ENCODE measurements at places on chromosomes 4 and X.

GRCh38 chrX:10106806-10107205, 50.0 kb upstream of the CLCN4 start:
- no peak for DNase-seq

GRCh38 chrX:146658379-146658778, 151.2 kb upstream of the CXorf51B start:
- DNase-seq: no peak

- no peak for DNase-seq
Measured at GRCh38 chr4:179755322-179755721, 2313.1 kb upstream of the AGA start.

GRCh38 chrX:56498756-56499155, 64.7 kb upstream of the UBQLN2 start:
- DNase-seq: no peak

DNA sequence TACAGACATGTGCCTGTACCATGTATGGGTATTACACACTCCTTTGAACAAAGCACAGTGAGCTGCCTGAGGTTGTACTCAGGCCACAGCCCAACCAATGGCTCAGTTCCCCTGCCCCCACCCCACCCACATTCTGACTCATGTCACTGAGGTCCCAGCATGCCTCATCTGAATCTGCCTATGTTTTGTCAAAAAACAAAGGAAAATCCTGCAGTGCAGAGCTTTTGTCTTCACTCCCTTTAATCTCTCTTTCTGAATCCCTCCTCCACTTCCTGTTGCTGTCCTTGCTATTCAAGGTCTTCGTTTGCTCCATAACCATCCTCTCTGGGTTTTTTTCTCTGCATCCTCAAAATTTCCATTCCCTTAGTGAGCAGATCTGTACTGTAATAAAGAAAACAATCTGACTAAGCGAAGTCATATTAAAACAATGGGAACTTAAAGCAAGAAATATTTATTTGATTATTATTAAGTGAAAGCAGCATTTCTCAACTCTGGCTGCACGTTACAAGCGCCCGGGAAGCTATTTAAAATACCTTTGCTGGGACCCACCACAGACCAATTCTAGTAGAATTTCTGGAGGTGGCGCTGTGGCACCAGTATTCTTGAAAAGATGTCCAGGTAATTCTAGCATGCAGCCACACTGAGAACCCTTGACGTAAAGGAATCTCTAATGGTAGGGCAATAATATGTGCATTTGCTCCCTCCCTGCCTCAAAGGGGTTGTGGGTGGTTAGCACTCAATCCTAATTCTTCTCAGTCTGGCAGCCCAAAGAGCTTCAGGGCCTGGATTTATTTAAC, 8.7 kb downstream of the GUCY2F start:
- DNase-seq: no peak

DNA sequence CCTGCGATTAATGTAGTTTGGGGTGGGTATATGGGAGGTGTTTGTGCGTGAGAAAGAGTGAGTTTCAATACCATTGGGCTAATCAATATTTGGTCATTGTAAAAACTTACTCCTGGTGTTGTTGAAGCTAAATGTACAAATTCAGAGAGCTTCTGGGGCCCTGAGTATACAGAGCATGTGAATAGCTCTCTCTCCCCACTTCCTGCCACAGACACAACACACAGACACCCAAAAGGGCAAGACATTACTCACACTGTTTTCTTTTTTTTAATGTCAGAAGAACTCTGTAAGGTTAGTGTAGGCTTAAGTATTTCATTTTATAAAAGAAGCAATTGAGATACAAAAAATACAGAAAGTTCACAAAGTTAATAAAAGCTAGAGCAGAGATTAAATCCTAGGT, 151.3 kb upstream of the KCNIP4 start:
- no peak for DNase-seq

DNA sequence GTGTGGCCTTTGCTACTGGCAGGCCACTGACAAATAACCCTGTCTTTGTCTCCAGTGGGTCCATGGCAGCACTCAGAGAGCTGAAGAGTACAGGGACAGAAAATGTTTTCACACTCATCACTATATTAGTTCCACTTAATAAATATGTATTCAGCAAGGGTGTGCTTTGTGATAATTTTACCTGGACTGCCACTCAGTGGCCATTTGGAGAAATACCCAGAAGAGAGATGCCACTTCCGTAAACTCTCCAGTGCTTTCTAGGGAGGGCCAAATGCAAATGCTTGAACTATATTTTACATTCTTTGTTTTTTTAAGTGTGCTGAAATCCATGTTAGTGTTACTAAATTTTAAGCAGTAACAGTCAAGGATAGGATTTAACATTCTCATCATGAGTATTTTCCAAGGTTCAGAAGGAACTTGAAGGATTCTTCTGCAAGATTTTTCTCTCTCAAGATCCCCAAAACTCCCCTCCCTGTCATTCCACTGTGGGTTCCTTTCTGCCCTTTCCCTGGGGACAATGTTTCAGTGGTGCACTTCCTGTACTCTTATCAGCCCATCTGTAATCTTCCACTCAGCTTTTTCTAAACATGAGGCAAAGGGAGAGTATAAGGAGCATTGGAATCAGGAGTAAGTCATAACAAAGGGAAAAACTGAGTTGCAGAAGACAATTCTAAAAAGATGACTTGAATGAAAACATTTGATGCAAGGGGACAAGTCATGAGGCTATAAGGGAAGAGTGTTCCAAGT, 46.0 kb downstream of the TFDP3 start:
- peak; percentile 4 for DNase-seq

DNA sequence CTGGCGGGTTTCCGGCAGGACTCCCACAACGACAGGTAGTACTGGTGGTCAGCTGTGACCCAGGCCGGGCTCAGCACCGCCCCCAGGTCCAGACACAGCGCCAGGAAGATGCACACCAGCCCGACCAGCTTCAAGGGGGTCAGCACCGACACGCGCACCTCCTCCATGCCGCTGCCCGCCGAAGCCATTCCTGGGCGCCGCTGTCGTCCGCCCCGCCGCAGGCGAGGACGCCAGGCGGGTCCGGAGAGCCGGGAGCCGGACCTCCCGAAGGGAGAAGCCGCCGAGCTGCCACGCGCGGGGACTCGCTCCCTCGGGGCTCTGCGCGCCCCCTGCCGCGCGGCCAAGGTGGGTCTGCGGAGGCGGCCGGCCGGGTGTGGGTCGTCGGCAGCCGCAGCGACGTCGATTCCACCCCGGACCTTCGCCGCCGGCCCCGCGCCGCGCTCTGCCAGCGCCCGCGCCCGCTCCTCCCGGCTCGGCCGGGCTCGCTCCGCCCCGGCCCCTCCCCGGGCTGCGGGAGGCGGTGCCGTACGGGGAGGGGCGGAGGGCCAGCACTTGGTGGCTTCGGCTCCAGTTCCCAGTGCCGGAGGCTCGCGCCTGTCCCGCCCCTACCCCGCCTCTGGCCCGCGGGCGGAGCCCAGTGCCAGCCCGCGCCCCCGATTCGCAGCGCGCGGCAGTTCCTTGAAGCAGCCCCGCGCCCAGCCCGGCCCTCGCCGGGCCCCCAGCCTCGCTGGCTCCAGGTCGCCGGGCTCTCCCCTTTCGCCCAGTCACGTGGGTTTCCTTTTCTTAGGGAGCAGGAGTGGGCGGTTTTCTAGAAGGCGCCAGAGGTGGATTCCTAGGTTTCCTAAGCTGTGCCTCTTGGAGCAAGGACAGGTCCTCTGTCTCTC, at the start of gene TMEM47:
Gene TMEM47 (minus strand): TSS at position 444 of the 884 bp plus-strand sequence. CDS start 256 bp downstream, at position 188.
- DNase-seq: peak; percentile 0

DNA sequence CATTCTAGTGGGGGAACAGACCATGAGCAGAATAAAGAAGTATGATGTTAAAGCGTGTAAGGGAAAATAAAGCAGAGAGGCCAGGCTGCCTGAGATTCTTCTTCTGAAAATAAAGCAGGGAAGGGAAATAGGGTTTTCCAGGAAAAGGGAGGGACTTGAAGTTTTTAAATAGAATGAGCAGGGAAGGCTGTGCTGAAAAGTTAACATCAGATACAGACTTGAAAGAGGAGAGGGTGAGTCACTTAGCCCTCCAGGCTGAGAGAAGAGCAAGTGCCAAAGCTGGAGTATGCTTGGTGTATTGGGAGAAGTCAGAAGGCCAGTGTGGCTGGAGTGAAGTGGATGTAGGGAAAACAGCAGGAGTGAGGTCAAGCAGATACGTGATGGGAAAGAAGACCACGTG, 10.0 kb upstream of the PLK4 start:
- DNase-seq: no peak

Measured in thymus (tissue), 14 donors.